ENCODE measurements at places on chromosomes 1 and 21.
A peak's percentile ranks its signal among the peaks of the same experiment; 100 is the strongest.

GRCh38 chr1:81607086-81607485 is 193.6 kb upstream of the ADGRL2 start:
- DNase-seq, result no peak

DNA sequence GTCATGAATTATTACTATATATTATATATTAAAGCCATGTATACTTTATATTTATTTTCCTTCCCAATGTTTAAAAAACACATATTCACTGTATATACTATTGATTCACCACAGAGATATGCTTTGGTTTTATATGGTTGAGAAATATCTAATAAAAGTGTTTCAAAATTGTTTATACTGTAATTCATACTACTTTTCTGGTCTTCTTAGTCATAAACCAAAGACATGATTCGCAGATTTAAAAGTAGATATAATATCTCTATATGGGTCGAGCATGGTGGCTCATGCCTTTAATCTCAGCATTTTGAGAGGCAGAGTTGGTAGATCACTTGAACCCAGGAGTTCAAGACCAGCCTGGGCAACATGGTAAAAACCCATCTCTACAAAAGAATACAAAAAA is 738.4 kb downstream of the USP25 start:
- DNase-seq, result no peak

DNA sequence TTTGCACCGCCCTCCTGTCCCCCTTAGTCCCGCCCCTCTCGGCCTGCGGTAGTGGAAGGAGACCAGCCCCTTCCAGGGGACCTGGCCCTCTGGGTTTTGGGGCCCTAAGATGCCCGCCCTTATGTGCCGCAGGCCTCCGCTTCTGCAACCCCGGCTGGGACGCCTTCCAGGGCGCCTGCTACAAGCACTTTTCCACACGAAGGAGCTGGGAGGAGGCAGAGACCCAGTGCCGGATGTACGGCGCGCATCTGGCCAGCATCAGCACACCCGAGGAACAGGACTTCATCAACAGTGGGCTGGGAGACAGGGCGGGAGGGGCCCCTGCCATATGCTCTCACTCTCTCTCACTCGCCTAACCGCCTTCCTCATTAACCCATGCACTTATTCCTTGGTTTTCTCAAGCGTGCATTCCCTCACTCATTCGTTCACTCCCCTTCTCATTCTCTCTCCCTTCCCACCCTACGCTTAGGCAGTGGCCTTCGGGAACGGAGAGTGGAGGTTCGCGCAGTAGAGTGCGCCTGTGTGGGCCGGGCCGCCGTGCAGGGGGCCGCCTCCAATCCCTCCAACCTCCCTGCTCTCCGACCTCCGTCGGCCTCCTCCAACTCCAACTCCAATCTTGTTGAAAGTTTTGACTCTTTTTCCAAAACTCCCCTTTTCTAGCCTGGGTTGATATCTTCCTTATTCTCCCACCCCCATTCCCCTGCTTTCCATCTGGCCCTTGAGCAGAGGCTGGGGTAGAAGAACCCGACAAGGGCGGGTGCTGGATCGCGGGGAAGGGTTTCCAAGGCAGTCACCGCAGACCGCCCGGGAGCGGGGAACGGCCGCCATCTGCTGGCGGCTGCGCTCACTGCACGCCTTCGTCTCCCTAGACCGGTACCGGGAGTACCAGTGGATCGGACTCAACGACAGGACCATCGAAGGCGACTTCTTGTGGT is 15.2 kb downstream of the BCAN start:
- DNase-seq, result peak; percentile 91

GRCh38 chr1:190296453-190296852 is 181.2 kb downstream of the BRINP3 start:
- no peak for DNase-seq

- no peak for DNase-seq
Observed at GRCh38 chr1:91742848-91743292, 143.1 kb downstream of the TGFBR3 start.

Measured in 8988T (cell line).